ENCODE measurements at places on chromosomes 2 and 18.

- DNase-seq: no peak
Measured at GRCh38 chr2:105834931-105835330, 90.2 kb downstream of the NCK2 start.

DNA sequence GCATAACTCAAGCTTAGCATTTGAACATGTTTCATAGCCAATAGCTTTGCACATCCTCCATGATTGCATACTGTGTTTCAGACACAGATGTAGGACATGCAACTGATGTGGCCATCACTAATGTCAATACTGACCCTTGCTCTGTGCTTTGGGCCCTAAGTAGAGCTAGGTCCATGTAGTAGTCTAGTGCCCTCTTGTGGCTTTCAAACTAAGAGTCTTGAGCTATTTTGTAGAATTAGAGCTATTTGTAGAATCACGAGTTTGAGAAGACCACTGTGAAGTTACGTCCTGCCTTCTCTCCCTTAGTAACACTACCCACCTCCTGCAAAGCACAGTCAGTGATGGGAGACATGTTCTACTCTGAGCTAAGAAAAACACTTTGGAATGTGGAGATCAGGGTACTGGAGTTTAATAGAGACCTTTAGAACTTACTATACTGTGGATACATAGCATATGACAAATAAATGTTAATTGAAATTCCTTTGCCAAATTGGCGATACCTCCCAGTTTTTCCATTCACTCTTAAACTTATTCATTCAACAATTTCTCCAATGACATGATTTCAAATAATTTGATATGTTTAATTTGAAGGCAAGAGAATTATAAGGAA is 306.5 kb upstream of the TNP1 start:
- peak; percentile 82 for DNase-seq

GRCh38 chr2:172131713-172132555 is 29.2 kb upstream of the DLX2 start:
- DNase-seq: no peak

- DNase-seq: no peak
Measured at GRCh38 chr2:201360256-201360655, 3.1 kb upstream of the FLACC1 start.

DNA sequence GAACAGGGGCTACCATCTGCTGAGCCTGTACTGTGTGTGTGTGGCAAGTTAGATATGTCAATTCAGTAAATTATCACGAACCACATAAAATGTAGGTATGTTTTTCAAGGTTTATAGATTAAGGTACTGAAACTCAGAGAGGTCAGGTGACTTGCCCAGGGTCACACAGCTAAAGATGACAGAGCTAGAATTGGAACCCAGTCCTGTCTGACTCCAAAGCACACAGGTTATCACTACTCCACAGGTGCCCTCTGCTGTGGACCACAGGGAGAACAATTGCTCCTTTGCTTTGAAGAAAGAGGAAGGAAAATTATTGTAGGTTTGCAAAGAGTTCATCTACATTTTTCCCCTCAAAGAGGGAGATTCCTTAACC is 229.7 kb upstream of the AGAP1 start:
- DNase-seq: no peak

GRCh38 chr2:13481201-13481600 is 764.5 kb downstream of the TRIB2 start:
- no peak for DNase-seq

DNA sequence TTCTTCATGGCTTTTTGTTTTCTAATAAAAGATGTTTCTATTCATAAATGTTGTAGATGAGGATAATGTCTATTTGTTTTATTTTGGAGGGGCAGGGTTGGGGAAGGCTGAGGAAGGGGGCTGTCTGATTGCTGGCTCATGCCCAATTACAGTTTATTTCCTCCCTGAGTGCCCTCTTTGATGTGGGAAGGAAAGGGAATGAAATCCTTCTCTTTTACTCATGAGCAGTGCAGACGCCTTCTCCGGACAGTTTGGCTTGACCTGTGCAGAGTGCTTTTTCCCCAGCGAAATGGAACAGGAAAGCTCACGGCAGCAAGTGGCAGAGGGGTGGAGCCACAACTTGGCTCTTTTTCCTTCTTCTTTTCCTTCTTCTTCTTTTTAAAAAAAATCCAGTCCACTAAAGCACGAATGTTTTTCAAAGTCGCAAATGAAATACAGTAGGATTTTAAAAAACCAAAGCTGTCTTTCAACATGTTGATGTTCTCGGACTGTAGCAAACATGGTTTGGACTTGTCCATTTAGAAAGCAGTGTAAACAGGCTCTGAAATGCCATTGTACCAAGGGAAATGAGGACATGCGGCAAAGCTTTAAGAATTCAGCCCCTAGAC is 34.5 kb downstream of the RAB31 start:
- DNase-seq: no peak

DNA sequence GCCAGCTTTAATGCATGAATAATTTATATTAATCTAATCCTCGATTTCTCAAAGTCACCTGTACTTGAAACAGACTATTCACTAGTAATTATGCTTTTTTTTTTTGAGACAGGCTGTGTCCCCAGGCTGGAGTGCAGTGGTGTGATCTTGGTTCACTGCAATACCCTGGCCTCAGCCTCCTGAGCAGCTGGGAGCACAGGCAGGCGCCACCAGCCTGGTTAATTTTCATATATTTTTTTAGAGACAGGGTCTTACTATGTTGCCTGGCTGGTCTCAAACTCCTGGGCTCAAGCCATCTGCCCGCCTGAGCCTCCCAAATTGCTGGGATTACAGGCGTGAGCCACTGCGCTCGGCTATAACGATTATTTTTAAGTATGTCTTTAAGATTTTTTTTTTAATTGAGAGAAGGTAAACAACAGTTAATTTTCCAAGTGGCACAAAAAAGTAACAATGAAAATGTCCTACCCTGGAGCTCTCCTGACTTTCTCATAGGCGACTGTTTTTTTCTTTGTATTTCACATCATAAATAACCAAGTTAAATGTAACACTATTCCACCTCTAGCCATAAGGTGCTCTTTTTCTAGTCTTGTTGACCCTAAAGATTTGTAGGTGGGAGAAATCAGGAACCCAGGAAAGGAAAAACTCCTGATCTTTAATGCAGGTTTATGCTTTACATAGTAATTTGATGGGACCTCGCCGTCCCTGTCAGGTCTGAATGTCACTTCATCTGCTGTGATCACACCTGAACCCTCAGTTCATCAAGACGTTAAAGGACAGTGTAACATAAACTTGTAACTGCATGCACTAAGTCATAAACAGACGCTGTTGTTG is 1.3 kb upstream of the ANKRD12 start:
- no peak for DNase-seq

- DNase-seq: no peak
Measured at GRCh38 chr18:45658756-45659155, 43.5 kb downstream of the SLC14A2 start.

DNA sequence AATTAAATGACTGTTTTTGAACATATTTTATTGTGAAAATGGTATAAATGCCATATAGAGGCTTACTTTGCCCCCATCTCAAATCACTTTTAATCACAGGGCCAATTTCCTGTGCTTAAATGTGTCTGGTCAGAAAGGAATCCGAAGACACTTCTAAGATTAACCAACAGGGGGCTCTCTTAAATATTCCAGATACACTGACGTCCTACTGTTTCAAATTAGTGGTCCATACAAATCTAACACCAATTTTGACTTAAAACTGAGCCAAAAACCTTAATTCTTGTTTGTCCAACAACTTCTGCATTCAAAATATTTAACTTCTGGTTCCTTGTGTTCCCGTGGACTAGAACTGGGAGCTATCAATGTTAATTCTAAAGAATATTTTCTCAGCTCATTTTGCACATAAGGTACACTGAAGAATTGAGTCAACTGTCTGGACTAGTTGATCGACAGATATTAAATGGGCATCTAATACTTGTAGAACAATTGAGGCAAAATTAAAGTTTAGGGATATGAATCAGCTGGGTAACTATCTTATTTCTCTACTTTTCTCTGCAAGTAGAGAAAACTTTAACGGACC is 557.5 kb downstream of the ARHGAP15 start:
- peak; percentile 57 for DNase-seq

DNA sequence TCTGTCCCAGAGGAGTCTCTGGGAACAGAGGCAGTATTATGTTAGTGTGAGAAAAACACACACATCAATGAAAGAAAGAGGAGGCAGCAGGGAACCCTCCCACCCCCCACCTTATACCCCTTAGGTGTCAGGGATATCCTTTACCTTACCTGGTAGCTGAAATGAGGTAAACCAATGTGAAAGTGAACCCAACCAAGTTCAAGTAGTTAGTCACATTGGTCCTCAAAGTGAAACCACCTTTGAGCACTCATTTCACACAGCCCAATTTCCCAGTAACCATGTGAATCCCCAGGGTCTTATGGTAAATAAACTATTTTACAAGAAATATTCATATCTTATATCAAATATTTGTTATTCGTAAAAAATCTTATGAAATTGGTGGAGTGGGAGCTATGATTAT is 377.8 kb downstream of the LRATD1 start:
- DNase-seq: no peak

GRCh38 chr2:235300368-235301201 is 193.3 kb upstream of the AGAP1 start:
- DNase-seq: no peak

DNA sequence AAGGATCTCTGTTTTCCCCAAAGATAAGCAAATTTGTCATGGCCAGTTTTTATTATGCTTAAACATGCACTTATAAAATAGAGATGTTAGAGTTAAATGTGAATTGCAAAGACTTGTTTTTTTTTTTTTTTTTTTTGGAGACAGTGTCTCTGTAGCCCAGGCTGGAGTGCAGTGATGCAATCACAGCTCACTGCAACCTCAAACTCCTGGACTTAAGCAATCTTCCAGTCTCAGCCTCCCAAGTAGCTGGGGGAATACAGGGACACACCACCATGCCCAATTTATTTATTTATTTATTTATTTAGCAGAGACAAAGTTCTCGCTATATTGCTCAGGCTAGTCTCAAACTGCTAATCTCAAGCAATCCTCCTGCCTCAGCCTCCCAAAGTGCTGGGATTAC is 15.1 kb downstream of the PHOSPHO2 start:
- DNase-seq: no peak

- DNase-seq: no peak
Measured at GRCh38 chr2:159230145-159230877, 56.2 kb downstream of the WDSUB1 start.

GRCh38 chr2:160533482-160533881 is 39.9 kb upstream of the RBMS1 start:
- DNase-seq: no peak

DNA sequence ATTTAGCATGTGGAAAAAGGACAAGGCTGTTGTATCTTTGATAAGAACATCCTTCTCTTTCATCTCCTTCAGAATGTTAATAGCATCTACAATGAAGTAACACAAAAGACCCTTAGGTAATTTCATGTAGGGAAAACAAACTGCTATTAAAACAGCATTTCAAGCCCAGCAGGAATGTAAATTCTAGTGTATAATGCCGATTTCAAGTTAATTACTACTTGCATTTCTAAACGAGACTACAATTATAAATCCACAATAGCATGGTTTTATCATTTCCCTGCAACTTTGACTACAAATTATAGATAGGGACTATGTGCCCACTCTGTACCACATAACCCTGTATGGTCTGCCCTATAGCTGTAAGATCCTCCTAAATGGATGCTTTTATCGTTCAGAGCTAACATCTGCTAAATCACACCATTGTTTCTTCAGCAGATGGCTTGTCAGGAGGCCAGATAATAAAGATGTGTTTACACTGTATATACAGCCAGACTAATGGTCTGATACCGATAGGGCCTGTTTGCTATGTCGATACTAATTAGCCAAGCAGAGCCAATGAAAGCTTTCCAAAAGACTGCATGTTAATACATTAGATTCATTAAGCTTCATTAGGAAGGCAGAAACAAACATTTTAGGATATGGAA is 51.9 kb downstream of the LRPPRC start:
- no peak for DNase-seq

DNA sequence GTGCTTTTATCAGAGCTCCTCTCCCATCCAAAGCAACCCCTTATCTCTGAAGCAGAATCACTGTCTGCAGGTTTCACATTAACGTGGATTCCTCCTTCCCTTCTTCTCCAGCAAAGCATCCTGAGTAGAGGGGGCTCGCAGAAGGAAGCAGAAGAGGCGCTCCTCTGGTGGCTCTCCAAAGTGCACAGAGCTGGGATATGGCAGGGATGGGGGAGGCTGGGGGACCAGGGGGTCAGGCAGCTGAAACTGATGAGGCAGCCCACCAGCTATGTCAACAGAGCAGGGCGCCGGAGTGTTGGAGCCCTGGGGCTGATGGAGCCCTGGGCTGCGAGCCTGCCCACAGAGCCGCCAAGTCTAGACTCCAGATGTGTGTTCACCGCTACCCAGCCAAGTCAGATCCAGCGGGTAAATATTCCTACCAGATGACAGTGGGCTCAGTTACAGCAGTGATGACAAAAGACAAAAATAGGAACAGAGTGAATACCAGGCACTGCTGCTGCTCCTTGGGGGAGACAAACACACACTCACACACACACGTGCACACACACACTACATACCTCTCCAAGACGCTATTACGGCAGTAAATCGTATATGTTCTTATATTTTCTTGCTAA is 678.3 kb upstream of the ID2 start:
- DNase-seq: no peak

GRCh38 chr2:98036349-98037000 is 40.7 kb upstream of the TMEM131 start:
- no peak for DNase-seq

DNA sequence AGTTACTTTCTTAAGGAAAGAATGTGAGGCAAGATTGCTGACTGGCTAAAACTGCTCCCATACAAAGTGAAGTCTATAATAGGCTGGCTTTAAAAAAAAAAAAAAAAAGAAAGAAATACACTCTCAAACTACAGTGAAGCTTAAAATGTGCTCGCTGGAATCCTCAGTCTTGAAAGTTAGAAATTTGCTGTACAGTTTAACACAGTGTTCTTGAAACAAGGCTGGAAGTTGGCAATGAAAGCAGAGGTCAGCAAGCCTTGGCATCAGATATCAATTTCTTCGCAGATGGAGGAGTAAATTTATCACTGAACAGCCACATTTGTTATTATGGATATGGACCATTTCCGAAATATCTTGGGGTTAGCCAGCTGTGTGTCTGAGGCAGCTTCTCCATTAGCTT is 392.9 kb downstream of the ZNF516 start:
- no peak for DNase-seq

- DNase-seq: no peak
Measured at GRCh38 chr2:85344356-85344954, 9.9 kb downstream of the RETSAT start.

DNA sequence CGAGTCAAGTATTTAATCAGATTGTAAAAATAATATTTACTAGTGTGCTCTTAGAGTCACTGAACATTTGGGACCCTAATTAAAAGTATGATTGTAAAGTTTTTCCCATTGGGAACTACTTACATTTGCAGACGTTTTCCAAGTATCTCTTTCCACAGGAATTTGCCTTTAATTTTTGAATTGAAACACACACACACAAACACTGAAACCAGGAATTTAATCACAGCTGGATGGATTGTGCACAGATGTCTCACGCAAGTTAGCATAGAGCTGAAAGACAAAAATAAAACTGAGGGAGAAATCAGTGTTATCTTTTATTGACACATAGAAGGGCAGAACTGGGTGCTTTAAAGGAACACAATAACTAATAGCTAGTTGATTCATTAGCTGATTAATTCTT is 230.7 kb downstream of the RND3 start:
- DNase-seq: no peak

All from suppressor macrophage treated with lipopolysaccharide for 1 hour (primary cell).